ENCODE measurements at places on chromosomes 2 and 18. TPM values are rescaled to one million over a fixed set of nuclear protein-coding genes. Genes with fewer than 3 reads are reported as not detected.

- no peak for DNase-seq
These were observed 16.4 kb upstream of the RGPD8 start for GRCh38 chr2:112449854-112450253.

DNA sequence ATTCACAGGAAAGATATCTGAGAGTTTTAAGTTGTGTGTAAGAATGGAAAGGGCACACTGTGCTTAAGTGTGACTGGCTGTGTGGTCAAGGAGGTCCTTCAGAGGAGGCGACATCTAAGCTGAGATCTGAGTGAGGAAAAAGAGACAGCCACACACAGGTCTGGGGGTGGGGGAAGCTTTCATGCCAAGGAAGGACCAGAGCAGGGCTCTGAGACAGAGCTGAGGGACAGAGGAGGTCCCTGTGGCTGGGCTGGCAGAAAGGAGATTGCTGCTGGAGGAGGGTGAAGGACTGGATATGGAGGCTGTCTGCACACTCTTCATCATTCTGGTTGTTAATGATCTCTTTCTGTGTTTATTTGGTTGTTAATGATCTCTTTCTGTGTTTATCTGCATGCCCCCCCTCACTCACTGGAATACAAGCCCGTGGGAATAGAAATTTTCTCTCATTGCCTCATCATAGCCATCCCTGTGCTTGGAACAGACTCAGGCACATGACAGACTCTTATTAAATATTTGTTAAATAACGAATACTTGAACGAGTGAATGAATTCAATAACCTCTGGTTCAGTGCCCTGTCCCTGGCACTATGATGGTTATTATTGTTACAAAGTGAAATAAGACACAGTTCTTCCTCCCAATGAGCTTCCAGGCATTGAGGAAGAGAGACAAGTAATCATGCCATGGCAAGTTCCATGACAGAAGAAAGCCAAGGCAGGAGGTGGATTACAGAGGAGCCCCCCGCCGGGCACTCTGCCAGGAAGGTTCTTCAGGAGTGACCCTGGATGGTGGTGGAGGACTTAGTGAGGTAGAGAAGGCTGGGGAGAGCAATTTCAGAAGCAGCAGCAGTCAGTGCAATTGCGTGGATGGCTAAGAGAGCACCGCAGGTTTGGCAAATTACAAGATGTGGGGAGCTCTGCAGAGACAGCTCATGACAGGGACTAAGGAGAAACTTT lies 399.4 kb upstream of the HS6ST1 start:
- no peak for DNase-seq

GRCh38 chr2:150644298-150645067 lies 157.0 kb upstream of the RND3 start:
- no peak for DNase-seq

- no peak for DNase-seq
These were observed 7.7 kb downstream of the L3MBTL4 start for GRCh38 chr18:6406910-6407470.

VPS54 gene
- polyA plus RNA-seq: 27.3 TPM

C2orf72 gene
- polyA plus RNA-seq: 2.1 TPM

DDX1 gene
- polyA plus RNA-seq: 90.2 TPM
